Stimulated activated CD8-positive, alpha-beta memory T cell treated with anti-CD3 and anti-CD28 coated beads, Interleukin-2, amount 100 ng/mL, for 1 hour (primary cell): ENCODE measurements at places on chromosomes 7 and 10.

GRCh38 chr7:97732565-97733275 is 834 bp downstream of the TAC1 start:
- no peak for DNase-seq

DNA sequence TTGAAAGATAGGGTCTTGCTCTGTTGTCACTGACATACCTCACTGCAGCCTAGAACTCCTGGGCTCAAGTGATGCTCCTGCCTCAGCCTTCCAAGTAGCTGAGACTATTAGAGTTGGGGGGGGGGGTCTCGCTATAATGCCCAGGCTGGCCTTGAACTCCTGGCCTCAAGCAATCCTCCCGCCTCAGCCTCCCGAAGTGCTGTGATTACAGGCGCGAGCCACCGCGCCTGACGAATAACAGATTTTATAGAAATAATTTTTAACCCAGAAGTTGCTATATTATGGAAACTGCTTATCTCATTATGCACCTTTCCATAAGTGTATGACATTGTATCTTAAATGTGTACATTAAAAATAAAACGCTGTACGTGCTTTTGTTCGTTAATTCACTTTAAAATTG is 846 bp downstream of the ANKRD26 start:
- no peak for DNase-seq

GRCh38 chr10:15344256-15344875 is 26.7 kb downstream of the FAM171A1 start:
- DNase-seq, result no peak

DNA sequence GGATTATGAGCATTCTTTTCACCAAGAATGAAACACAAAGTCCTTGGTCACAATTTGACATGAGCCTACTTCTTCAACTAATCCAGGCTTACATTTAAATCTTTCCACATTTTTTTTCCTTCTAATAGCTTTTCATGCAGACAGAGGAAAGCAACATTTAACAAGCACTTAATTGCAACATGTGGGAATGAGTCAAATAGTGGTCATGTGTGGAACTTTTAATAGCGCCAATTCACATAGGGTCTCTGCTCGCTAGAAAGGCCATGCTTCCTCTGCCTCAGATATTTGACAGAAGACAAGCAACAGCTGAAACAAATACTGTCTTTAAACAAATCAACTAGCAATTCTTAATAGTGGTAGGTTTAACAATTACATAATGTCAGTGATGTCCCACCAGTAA is 285.9 kb upstream of the ETV1 start:
- DNase-seq, result no peak

GRCh38 chr10:48490571-48490940 is 114.3 kb downstream of the ARHGAP22 start:
- no peak for DNase-seq

DNA sequence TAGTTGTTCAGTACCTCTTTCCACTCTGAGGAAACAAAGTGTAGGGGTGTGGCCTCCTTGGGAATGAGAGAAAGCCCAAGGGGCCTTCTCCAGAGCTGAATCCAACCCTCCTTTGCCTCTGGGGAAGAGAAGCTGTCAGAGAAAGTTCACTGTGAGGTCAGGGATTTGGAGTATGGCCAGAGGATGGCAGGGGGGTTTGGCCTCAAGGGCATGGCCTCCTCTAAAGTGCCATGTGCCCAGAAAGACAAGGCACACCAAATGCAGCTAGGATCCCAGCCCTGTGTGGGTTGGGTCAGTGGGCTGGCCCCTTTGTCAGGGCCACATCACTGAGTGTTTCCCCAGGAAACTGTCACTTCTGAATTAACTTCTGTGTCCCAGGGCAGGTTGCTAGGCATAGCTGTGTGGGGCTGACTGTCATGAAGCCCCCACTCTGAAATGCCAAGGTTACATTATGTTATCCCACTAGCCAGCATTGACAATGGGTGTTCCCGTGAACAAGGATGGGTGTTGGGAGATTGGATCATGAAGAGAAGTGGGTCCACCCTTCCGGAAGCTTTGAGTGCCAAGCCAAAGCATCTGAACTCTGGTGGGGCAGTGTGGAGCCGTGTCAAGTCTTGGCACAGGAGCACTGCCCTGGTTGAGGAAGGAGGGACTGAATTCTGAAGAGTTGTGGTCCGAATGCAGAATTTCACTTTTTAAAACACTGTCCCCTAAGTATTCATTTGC is 123.3 kb downstream of the ZMIZ1 start:
- no peak for DNase-seq

- DNase-seq, result no peak
Observed at GRCh38 chr10:44294726-44295412, 90.0 kb downstream of the CXCL12 start.

- no peak for DNase-seq
Observed at GRCh38 chr10:48552946-48553564, 51.8 kb downstream of the ARHGAP22 start.

- no peak for DNase-seq
Observed at GRCh38 chr7:91126762-91127161, 137.5 kb upstream of the FZD1 start.

DNA sequence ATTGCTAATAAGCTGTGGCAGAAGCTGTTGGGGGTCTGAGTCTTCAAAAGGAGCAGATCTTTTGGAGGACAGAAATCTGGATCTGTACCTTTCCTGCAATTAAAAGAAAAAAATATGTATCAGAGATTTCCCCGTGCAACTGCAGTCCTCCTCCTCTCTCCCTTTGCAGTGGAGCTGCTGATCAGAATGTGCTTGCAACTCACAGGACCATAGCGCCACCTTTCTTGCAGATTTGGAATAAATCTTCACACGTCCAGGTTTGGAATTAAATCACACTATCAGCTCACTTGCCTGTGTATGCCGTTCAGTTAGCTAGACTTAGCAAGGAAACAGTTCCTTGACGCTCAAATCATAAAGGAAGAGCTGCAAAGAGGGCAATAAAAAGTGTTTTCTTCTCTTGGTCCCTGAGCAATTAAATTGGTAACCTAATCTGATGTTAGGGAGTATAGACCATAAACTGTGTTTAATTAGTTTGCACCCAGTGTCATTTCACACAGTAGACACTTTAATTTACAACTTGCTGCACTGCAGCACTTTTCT is 77.4 kb downstream of the PON1 start:
- no peak for DNase-seq

DNA sequence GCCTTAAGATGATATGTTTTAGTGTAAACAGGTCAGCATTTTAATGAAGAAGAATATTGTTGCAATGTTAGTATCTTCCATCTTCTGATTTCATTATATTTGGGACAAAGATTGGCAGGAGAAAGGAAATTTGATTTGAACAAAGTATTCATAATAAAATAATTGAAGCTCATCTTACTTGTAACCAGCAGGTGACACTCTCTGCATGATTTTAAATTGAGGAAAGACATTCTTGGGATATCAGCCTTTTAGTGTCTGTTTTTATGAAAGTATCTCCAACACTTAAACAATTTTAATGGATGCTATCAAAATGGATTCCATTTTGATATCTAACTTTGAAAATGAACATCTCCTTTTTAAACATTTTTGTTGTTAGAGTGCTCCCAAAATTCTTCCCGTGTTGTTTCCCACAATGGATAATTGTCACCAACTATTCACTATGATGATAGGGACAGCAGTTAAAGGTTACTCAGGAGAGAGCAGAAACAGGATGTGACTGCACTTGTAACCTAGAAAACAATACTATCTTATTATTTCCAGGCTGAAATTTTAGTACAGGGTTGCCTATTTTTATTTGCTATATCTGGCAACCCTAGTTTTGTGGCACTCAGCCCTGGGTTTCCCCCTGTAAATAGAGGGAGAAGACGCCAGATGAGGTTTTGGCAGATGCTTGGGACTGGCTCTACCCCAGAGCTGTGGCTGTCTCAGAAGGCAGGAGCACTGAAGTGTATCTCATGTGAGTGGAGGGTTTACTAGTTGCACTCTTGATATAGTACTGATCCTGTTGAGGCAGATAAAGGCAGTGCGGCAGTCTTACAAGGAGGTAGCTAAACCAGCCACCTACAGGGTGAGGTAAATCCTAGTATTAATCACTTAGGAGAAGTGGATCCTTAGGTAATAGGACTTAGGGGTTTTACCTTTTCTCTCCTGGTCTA is 31.0 kb upstream of the ABCB4 start:
- DNase-seq, result no peak

DNA sequence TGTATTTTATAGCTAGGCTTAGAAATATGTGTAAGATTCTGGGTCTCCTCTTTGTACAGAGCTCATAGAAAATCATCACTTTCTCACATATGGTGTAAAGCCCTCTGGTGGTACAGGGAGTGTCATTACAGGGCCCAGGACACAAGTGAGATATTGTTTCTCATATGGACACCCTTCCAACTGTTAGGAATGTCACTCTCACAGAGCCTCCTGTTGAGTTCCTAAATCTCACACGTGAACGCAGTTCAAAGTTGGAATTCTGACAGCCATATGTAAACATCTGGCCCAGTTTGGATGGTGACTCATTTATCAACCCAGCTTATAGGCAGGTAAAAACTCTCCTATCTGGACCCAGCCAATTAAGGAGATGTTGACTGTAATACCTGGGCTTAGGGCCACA is 35.4 kb upstream of the ZNF107 start:
- no peak for DNase-seq

DNA sequence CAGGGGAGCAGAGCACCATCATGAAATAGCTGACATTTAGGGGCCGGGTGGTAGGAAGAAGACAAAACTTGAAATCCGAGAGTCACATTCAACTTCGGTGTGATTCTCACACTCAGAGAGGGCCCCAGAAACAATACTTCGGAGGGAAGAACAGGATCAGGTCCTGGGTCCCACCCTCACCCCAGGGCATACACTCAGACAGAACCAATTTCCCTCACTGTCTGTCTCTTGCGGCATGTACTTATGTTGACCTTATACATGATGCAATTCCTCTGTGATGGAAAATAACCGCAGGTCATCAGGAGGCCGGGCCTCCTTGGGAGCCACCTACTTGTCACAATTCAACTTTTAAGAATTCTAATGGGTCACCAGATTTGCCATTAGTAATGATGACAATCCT is 26.3 kb upstream of the HMX3 start:
- no peak for DNase-seq

DNA sequence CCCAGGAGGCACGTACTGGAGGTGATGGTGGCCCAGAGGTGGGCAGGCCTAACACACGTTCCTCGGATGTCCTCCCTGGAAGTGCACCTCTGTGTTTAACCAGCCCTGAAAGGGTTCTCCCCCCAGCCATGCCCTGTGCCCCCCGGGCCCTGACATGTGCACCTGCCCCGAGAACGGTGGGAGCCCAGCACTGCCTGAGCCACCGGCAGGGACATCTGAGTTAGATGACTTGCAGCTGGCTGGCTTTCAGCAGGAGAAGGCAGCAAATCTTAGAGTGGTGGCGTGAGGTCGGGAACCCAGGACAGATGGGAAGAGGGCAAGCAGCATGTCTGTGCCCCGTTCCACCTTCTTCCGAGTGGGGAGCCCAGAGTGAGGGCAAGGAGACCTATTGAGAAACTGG is 291.8 kb downstream of the TCERG1L start:
- no peak for DNase-seq

DNA sequence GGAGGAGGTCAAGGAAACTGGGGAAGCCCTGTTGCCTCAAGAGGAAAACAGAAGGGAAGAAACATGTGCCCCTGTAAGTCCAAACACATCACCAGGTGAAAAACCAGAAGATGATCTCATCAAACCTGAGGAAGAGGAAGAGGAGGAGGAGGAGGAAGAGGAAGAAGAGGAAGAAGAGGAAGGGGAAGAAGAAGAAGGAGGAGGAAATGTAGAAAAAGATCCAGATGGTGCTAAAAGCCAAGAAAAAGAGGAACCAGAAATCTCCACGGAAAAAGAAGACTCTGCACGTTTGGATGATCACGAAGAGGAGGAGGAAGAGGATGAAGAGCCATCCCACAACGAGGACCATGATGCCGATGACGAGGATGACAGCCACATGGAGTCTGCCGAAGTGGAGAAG is 82.7 kb upstream of the SAMD8 start:
- no peak for DNase-seq

- DNase-seq, result no peak
Observed at GRCh38 chr10:117237401-117237991, 3.4 kb upstream of the SLC18A2 start.

- DNase-seq, result no peak
Observed at GRCh38 chr7:130182990-130183389, 22.2 kb downstream of the TMEM209 start.

GRCh38 chr7:6071406-6071805 is 40.2 kb downstream of the ANKRD61 start:
- no peak for DNase-seq

DNA sequence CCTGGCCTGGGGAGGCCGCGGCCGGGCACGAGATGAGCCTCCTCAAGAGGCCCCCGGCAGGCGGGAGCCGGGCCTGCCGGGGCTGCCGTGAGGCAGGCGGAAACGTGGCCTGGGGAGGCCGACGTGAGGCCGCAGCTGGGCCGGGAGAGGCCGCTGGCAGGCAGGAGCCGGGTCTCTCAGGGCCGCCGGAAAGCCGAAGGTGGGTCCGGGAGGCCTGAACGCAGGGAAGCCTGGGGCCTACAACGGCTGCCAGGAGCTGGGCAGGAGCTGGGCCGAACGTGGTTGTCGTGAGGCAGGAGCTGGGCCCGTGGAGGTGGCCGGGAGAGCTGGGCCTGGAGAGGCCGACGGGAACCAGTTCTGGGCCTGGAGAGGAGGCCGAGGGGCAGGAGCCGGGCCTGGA is 171.9 kb downstream of the TPST1 start:
- DNase-seq, result no peak
